ENCODE measurements at places on chromosomes 11 and 22.

DNA sequence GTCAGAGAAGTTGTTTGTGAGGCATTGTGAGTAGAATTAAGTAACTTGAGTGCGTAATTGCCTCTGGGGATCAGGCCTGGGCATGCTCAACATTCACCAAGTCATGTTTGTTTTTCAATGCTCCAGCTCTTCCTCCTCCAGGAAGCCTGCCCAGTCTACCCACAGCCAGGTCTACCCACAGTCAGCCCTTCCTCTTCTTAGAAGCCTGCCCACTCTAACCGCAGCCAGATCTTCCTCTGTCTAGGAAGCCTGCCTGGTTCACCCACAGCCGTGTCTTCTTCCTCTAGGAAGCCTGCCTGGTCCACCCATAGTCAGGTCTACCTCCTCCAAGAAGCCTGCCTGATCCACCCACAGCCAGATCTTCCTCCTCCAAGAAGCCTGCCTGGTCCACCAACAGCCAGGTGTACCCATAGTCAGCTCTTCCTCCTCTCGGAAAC is 25.0 kb downstream of the LRP5 start:
- DNase-seq = no peak

- no peak for DNase-seq
Observed at GRCh38 chr11:2211113-2211971, 39.7 kb upstream of the TH start.

- no peak for DNase-seq
Observed at GRCh38 chr11:8581300-8581699, 12.7 kb downstream of the STK33 start.

DNA sequence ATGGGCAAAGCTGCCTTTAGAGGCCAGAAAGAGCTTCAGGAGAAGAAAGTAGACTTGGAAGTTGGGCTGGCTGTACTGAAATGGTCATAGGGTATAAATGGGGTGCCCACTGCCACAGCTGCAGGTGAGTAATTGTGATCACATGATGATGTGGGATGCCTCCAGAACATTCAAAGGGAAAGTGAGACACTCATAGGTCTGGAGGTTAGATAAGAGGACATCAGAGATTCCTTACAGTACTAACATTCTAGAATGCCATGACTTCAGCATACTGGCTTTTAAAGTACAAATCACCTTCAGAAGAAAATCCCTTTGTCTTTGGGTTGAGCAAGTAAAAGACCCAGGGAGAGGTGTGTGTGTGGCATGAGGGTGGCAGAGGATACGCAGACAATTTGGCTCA is 419.2 kb downstream of the TENM4 start:
- no peak for DNase-seq

GRCh38 chr22:21942407-21943343 is 10.0 kb downstream of the PPM1F start:
- peak; percentile 33 for DNase-seq

DNA sequence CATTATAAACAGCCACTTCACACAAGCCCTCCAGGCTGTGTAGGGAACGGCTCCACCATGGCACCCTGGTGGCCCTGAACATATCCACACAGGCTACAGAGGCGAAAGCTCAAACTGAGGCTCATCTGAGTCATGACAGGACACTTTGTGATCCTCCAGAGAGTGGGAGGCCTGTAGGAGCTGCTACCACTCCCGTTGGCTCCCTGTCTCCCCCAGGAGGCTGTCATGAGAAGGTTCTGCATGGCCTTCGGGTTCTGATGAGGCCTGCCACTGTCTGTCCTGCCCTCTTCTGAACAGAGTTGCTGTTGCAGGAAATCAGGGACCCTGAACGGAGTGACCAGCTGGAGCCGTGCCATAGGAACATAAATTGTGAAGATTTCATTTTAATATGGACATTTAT is 23.8 kb upstream of the ALDH3B2 start:
- DNase-seq = peak; percentile 22

- DNase-seq = peak; percentile 48
Observed at GRCh38 chr11:57515332-57516060, at the start of gene SLC43A1. Gene SLC43A1 (minus strand): TSS chr11:57515702. CDS start chr11:57514111, 1,591 bp downstream.

DNA sequence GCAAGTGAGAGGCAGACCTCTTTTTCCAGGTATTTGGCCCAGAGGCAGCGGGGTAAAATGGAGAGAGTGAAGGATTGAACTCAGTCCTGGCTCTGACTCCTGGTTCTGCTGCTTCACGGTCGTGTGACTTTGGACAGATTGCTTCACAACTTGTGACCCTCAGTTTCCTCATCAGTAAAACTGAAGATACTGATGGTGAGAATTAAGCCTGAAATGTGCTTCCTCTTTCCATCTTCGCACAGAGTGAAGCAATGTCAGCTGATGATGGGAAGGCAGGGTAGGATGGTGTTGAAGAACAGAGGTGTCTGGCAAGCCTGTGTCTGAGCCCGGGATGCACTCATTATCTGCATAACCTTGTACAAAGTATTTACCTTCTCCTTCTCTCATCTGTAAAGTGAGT is 59.0 kb downstream of the UBASH3B start:
- no peak for DNase-seq

DNA sequence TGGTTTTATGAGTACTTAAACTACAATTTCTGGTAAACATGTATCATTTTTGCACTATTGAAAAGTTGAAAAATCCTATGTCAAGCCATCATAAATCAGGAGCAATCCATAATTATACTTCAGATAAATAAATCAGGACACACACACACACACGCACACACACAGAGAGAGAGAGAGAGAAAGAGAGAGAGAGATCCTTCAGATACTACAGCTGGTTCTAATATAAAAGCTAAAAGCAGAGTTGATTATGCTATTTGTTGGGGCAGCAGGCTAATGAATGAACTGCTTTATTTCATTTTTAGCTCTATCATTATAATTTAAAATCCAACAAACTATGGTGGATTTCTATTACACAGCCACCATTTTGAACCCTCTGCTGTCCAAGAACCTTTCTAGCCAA is 322.4 kb upstream of the CCDC90B start:
- DNase-seq = no peak

DNA sequence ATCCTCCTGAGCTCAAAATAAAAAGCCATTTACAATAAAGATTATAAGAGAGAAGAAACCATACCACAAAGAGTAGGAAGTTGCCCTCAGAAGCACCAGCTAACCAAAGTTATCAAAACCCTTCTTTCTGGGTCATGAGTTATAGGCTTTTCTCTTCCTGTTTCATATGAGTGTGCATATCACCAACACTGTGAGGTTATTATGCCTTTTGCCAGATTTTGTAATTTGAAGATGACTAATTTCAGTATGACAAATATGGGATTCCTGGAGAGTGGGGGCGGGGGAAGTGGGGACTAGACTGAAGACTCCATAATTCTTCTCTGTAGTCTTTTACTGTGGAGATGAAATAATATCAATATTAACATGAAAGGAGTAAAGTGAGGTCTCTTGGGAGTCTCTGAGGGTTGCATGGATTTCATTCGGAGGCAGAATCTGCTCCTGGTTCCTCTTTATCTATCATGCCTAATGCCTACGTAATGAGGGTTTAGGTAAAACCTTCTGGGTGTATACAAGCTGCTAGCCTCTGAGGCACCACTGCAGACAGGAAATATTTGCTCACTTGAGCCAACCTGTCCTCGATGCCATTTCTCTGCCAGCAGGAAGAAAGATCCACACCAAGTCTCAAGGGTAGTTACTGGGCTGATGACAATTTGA is 2.1 kb downstream of the LPXN start:
- peak; percentile 63 for DNase-seq

GRCh38 chr11:17699147-17700114 is 19.9 kb upstream of the MYOD1 start:
- DNase-seq = no peak

DNA sequence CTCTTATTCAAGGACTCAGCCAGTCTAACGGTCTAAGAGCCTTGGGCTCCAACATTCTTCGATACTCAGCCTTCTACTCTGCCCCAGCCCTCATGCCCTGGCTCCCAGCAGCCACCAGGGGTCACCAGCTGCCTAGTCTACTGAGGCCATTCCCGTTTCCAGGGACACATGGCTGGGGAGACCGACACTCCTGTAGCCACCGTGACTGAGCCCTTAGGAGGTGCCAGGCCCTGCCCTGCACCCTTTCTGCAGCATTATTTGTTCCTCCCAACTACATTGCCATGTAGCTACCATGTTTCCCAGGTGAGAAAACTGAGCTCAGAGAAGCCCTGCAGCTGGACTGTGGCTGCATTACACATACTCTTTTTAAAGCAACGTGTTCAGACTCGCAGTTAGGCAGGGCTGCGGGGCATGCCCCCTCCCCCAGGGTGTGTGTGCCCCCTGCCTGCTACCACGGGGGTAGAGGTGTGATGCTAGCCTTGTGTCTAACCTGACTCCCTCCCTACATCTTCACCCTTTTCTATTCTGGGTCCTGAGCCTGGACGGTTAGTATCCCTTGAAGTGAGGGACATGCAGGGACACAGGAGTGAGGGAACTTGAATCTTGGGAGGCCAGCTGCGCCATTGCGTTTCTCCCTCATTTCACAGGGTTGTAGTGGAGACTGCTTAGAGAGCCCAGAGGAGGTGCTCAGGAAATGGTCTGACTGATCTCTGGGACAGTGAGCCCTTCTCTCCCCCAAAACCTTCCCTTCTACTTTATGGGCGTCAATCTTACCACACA is 17.5 kb downstream of the ATG16L2 start:
- DNase-seq = peak; percentile 50

- no peak for DNase-seq
Observed at GRCh38 chr11:6333095-6333494, 12.8 kb upstream of the CAVIN3 start.

- no peak for DNase-seq
Observed at GRCh38 chr11:57146301-57146700, 35.5 kb upstream of the LRRC55 start.

DNA sequence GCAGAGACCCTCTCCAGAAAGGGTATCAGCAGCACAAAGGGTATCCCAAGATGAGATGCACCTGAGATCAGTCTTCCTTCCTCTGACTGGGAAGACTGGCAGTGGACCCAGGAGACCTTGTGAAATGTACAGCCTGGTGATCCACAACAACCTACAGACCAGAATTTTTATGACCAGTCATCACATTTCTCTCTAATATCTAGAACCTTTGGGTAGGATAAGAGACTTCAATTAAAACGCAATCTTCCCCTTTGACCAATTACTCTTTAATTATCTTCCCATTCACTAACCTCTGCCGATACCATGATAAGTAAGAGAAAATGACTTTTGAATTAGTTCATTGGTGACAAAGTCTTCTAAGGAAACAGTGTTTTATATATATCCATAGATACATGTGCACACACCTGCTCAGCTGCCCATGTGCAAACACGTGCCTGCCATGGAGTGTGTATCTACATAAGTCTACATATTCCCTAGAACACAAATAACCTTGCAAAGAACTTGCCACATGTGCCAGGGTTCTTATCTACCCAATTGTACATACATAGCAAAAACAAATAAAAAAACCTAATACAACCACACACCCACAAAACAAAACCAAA is 44.2 kb upstream of the SLC5A1 start:
- DNase-seq = no peak

DNA sequence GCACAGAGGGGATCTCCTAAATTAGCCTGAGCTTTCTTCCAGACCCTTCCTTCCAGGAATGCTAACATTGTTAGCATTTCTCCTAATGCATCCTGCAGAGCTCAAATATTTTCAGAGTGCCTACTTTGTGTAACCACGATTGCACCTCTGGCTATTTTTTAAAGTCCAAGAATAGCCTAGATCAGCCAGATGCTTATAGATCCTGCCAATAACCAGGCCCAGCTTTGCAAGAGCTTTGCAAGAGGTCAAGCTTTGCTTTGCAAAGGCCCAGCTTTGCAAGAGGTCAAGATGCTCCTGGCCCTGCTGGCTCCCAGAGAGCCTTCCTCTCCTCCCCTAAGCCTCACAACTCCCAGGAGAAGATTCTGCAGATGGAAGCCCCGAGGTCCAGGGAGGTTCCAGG is 491.9 kb downstream of the MN1 start:
- no peak for DNase-seq

DNA sequence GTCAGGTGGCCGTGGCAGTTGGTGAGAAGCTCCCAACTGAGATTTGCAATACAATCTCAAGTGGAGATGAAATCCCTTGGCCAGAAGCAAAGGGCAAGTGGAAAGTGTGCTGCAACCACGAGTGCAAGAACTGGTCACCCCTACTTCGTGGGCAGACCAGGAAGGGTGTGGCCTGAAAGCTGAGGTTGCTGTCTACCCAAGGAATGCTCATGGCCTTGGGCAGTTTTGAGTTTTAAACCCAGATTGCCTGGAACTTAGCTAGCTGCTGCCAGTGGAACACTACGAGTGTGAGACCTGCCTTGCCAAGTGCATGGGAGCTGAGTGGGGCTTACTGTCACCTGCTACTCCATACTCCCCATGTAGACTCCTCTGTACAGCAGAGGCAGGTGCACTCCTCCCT is 113.3 kb upstream of the FAT3 start:
- DNase-seq = no peak

GRCh38 chr11:117625237-117625636 is 171.8 kb downstream of the DSCAML1 start:
- no peak for DNase-seq

- no peak for DNase-seq
Observed at GRCh38 chr11:91160661-91161060, 937.8 kb upstream of the CHORDC1 start.

GRCh38 chr11:77104727-77105126 is 2.1 kb downstream of the OMP start:
- DNase-seq = no peak

- DNase-seq = no peak
Observed at GRCh38 chr11:1372660-1373059, 17.1 kb upstream of the BRSK2 start.

- no peak for DNase-seq
Observed at GRCh38 chr11:119696378-119697222, 32.4 kb downstream of the NECTIN1 start.

DNA sequence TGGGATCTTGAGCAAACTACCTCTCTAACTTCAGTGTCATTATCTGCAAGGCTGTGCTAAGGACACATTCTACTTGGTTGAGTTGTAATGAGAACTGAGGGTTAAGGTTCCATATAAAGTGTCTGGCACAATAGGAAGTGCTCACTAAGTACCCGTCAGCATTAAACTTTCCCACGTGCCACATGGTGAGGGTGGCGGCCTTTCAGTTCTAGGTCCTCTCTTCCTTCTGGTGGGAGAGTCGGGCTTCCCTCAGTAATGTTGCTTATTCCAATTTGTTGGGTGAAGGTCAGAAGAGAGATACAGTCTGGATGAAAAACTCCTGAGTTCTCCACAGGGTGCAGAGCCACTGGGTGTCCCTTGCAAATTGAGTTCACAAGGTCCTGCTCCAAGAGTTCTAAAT is 4.6 kb upstream of the CD6 start:
- no peak for DNase-seq

- no peak for DNase-seq
Observed at GRCh38 chr11:3104961-3105790, 48.0 kb upstream of the CARS1 start.

GRCh38 chr11:85096939-85097338 is 530.2 kb downstream of the DLG2 start:
- no peak for DNase-seq

All from activated naive CD8-positive, alpha-beta T cell treated with anti-CD3 and anti-CD28 coated beads for 36 hours (primary cell).